ENCODE measurements at places on chromosomes 16 and 17.
A peak's percentile ranks its signal among the peaks of the same experiment; 100 is the strongest.

DNA sequence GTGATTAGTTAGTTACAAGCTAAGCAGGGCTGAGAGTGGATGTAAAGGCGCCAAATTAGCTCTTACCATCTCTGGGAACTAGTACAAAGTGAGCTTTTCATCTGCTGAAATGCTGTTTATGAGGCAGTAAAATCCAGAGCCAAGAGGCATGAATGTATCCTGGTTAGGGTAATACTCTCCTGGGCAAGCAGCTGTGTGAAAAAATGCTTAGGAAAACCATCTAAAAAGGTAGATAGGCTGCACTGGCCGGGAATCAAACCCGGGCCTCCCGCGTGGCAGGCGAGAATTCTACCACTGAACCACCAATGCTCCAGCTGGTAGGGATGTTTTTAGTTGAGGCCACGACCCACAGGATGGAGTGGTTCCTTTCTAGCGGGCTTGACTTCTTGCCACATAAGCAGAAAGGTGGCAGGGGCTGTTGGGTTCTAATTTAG lies 23.0 kb downstream of the VAC14 start:
- DNase-seq, result no peak

DNA sequence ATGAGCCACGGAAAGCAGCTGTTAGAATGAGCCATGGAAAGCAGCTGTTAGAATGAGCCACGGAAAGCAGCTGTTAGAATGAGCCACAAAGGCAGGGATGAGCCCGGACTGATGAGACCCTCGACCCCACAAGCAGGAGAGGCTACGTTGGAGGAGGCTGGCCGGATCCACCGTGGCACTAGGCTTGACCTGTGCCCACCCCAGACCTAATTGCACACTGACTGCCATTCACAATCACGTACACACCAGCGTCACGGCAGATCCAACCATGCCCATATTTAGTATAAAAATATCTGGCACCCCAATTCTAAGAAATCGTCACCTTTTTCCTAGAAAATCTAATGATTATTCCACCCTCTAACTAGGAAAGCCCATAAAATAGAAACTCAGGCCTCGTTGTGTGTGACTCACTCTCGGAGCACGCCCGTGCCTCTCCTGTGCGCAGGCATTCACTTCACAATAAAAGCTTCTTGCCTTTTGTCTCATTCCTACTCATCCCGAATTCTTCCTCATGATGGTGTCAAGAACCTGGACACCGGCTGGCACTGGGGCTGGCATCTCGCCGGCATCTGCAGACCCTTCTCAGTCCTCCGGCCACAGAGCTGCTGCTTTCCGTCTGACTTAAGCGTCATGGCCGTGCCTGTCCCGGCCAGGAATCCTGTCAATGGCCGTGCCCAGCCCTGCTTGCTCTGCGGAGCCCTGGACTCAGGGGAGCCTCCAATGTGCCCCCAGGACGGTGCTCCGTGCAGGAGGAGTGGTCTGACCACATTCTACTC lies 5.5 kb upstream of the SECTM1 start:
- DNase-seq, result peak; percentile 30

DNA sequence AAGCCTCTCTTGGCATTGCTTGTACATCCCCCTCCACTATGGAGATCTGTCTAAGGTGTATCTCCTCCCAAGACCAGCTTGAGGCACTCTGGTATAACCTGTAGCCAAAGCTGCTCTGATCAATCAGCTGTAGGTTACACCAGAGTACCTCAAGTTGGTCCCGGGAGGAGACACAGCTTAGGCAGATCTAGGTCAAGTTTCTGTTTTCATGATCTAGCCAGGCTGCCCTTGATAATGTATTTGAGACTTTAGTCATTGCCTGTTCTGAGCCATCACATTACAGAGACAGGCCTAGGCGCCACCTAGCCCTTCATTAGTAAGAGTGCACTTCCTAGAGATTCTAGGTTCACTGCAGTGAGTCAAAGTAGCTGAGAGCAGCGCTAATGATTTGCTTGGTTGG lies 31.4 kb downstream of the ASGR1 start:
- DNase-seq, result no peak

- DNase-seq, result no peak
Observed at GRCh38 chr17:6045621-6046357, 24.4 kb upstream of the WSCD1 start.

GRCh38 chr17:27319541-27320221 lies 25.8 kb downstream of the WSB1 start:
- peak; percentile 5 for DNase-seq

GRCh38 chr17:7841396-7841914 lies 7.4 kb downstream of the KDM6B start:
- DNase-seq, result peak; percentile 78

DNA sequence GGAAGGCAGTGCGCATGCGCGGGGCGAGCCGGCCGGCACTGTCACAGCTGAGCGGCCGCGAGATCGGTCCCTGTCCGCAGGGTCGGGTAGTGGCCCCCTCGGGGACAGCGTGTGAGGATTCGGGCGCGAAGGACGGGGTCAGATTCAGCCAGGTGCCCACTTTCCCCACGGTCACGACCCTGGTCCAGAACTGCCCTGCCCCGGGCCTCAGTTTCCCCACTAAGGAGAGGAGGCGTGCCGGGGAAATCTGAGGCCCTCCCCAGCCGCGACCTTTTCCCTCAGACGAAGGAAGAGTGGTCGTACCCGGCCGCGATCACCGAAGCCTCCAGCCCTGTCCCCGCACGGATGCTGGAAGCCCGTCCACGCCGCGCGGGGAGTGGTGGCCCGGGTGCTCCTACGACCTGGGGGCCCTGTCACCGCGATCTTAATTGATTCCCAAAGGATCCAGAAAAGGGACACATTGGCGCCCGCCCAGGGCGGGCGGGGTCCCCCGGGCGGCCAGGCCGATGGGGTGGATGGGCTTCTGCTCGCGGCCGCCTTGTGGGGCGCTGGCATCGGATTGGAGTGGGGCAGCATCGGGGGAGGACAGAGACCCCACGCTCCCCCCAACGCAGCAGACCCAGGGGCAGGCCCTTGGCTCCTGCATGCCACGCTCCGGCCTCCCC lies 57.7 kb downstream of the SRL start:
- DNase-seq, result no peak

- DNase-seq, result no peak
Observed at GRCh38 chr17:60060474-60060873, 18.2 kb downstream of the HEATR6 start.

- no peak for DNase-seq
Observed at GRCh38 chr16:76970745-76971099, 220.3 kb upstream of the MON1B start.

DNA sequence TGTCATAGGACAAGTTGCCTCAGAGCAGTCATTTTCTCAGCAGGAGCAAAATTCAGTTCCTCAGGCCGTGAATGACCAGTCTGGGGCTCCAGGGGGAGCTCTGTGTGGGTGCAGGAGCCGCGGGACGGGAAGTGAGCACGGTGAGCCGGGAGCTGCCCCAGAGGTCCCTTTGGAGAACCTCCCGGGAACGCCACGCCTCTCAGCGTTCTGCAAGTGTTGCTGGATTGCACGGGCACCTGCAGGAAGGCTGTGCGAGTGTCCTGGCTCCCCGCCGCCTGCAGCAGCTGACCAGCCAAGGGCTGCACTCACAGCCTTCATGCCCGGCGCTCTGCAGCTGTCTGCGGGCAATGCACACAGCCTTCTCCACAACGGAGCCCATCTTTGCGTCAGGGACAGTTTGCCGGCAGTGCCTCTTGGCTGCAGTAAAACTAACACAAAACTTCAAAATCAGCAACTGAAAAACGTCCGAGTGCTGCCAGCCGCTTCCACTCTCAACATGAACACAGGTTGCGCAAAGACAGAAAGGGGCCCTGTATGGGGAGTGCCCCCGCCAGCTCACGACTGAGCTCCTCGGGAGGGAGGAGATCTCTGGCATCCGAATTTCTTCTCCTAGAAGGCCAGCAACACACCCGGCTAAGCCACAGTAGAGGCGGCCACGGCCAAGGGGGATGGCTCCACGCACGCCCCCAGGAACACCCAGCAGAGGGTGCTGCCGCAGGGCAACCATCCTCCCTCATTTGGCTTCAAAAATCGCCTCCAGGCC lies 16.0 kb downstream of the NDUFAF8 start:
- peak; percentile 15 for DNase-seq

DNA sequence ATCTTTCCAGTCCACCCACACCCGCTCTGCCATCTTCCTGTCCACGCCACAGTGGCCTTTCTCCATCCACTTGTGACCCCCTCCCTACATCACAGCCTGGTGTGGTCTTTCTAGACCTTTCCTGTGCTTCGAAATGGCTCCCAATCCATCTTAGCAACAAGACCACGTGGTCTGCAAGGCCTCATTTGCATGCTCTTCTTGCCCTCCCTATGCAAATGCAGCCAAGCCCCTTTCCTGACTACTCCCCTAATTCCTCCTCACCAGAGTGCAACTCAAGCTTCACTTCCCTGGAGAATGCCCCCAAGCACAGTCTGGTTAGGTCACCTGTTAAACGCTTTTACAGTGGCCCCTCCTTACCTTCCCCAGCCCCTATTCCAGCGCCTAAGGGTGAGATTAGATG lies 6.1 kb downstream of the PPP1R9B start:
- DNase-seq, result no peak

DNA sequence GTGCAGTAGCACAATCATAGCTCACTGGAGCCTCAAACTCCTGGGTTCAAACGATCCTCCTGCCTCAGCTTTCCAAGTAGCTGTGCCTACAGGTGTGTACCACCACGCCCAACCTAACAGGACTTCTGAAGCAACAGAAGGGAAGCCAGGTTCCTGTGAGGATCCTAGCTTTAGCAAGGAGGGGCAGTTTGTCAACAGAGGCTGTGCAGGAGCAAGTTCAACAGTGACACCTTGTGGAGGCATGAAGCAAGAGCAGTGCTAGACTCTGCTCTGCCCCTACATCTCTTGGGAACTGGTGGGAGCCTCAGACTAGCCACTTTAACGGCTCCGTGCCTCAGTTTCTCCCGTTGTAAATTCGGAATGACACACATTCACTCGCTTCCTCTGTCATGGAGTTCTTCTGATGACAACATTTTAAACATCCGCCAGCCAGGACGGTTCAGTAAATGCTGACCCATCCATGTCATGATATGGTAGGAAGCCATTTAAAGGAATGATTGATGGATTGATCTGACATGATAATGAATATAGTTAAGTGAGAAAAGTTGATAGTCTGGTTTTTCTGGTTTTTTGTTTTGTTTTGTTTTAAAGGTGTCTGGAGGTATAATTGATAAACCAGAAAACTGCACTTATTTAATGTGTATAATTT lies 218.7 kb downstream of the MRTFB start:
- DNase-seq, result no peak

DNA sequence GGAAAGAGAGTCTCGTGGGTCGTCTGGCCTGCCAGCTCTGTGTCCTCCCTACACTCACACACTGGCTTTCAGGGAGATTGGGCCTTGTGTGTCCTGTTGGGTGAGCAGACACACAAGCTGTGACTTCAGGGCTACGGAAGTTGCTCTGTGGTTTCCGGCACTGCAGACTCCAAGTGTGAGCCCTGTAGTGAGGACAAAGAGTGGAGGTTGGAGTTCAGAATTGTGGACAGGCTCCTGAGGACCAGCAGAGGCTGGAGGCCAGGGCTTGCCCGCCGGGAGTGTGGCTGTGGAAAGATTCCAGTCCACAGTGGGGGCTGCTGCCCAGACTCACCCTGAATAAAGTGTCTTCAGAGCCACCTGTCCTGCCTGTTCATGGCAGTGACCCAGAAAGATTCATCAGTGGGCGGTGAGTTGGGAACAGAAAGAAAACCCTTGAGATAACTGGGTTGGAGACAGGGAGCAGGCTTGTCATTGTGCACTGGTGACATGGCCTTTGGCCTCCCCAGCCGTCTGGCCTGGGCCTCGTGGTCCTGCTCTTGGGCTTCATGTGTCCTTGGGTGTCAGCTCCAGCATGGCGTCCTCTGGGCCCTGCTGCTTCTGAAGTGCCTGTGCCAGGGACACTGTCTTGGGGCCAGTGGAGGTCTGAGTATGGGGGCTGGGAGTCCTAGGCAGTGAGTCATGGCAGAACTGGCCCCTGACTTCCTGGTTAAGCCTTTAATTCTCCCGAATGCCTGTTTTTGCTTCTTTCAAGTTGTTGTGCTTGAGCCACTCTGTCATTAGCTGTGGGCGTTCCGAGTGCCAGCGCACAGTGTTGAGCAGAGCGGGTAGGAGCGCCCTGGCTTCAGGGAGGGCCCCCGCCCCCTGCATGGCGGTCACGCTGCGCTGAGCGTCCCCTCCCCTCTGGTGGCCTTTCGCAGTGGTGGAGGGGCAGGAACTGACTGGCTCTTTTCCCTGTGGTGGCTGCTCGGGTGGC lies 19.9 kb upstream of the ZNF750 start:
- DNase-seq, result no peak

- no peak for DNase-seq
Observed at GRCh38 chr16:17237350-17237944, 233.3 kb downstream of the XYLT1 start.

DNA sequence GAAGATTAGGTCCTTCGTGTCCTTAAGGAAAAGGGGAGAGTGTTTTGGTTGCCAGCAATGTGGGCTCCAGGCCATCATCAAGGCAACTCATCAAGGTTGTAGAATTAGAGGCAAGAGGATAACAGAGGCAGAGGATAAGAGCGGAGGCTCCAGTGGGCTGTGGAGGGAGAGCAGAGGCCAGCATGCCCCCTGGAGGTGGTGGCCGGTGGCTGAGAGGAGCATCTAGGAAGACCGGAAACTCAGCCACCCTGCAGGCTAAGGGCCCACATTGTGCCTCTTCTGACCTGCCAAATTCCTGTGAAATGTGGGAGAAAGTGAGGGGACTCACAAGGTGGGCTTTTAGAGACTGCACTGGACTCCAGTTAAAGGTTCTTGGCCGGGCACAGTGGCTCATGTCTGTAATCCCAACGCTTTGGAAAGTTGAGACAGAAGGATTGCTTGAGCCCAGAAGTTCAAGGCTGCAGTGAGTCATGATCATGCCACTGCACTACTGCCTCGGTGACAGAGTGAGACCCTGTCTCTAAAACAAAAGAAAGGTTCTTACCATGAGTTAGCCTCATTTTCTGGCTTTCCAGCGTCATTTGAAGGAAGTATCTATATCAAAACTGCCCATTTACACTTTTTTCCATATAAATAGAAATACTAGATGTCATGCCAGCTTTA lies 62.7 kb upstream of the ADORA2B start:
- no peak for DNase-seq

DNA sequence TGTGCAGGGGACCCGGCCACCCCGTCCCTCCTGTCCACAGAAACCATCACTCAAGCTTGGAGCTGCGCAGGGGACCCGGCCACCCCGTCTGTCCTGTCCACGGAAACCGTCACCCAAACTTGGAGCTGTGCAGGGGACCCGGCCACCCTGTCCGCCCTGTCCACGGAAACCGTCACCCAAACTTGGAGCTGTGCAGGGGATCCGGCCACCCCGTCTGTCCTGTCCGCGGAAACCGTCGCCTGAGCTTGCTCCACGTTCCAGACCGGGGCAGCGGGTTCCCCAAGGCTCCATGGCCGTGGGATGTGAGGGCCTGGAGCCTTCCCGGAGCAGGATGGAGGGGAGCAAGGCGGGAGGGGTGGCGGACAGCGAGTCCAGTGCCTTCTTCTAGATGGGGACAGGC lies 25.2 kb downstream of the SOX8 start:
- no peak for DNase-seq

DNA sequence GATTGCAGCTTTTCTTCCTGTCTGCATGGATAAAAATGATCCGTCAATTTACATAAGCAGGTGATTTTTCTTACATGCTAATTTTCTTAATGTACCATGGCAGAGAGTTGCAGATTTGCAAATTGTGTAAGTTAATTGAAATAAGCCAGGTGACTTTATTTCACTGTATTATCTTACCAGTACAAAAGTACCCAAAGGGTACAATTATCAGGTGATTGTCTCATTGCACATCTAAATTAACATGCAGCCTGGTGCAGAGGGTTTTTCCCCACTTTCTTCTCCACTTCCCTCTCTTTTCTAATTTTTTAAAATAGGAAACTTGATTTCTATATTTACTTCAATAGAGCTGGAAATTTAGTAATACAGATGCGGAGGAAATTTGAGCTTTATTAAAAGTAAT lies 11.2 kb downstream of the NLK start:
- no peak for DNase-seq

GRCh38 chr16:16008666-16009065 lies 59.2 kb downstream of the ABCC1 start:
- no peak for DNase-seq
